Endothelial cell of umbilical vein (primary cell): ENCODE measurements at places on chromosomes 4 and X. TPM values are rescaled to one million over a fixed set of nuclear protein-coding genes. Genes with fewer than 3 reads are reported as not detected.

The DMP1 gene
- total RNA-seq = not detected in 2 replicates

The MAGEC1 gene
- total RNA-seq = not detected in 2 replicates

The ITIH6 gene
- not detected in 2 replicates for total RNA-seq

The RAB9B gene
- 0.23 and 0.55 TPM in 2 replicates for total RNA-seq

The ARHGEF6 gene
- 5.5 and 6.4 TPM in 2 replicates for total RNA-seq

The ASMT gene
- total RNA-seq = not detected in 2 replicates

The GATA1 gene
- not detected in 2 replicates for total RNA-seq

The CRMP1 gene
- total RNA-seq = not detected in 2 replicates

The SLC30A9 gene
- 40.6 and 44.4 TPM in 2 replicates for total RNA-seq

The PHOX2B gene
- total RNA-seq = not detected in 2 replicates

The SPATA4 gene
- not detected in 2 replicates for total RNA-seq

The USP17L24 gene
- not detected in 2 replicates for total RNA-seq

The SPANXA1 gene
- total RNA-seq = not detected in 2 replicates

The MAGEC3 gene
- not detected in 2 replicates for total RNA-seq

The STEEP1 gene
- 21.0 and 23.1 TPM in 2 replicates for total RNA-seq

The IRF2 gene
- 24.6 and 27.6 TPM in 2 replicates for total RNA-seq

The MAGEC2 gene
- total RNA-seq = not detected in 2 replicates

The NPY5R gene
- total RNA-seq = not detected in 2 replicates

The NKX3-2 gene
- total RNA-seq = not detected in 2 replicates

The F8A2 gene
- not detected in 2 replicates for total RNA-seq

The MAOA gene
- total RNA-seq = 18.1 and 23.5 TPM in 2 replicates

The VSIG1 gene
- 2.1 and 2.6 TPM in 2 replicates for total RNA-seq

The RAB33A gene
- 0.91 and 1.4 TPM in 2 replicates for total RNA-seq

The HGFAC gene
- total RNA-seq = 0.42 and 0.49 TPM in 2 replicates

The RHOH gene
- total RNA-seq = 0.30 TPM in 1 of 2 replicates, not detected in the other

The FREM3 gene
- total RNA-seq = 0.04 and 0.05 TPM in 2 replicates

The RIPPLY1 gene
- total RNA-seq = not detected in 2 replicates

The ETDA gene
- total RNA-seq = not detected in 2 replicates

The FHDC1 gene
- total RNA-seq = 0.12 and 0.18 TPM in 2 replicates

The UGT2B15 gene
- not detected in 2 replicates for total RNA-seq

The DCLK2 gene
- total RNA-seq = 4.6 and 4.7 TPM in 2 replicates

The P2RY8 gene
- total RNA-seq = not detected in 2 replicates

The TRIM61 gene
- 0.22 TPM in 1 of 2 replicates, not detected in the other for total RNA-seq

The MAGIX gene
- 0.48 and 0.77 TPM in 2 replicates for total RNA-seq

The MAGEA3 gene
- not detected in 2 replicates for total RNA-seq

The TTC29 gene
- total RNA-seq = not detected in 2 replicates

The CWH43 gene
- not detected in 2 replicates for total RNA-seq

The RAB9A gene
- total RNA-seq = 17.2 and 19.2 TPM in 2 replicates

The BEX3 gene
- total RNA-seq = 227 and 233 TPM in 2 replicates

The ADH1B gene
- total RNA-seq = not detected in 2 replicates

The UGT2A3 gene
- not detected in 2 replicates for total RNA-seq

The HEPH gene
- 0.20 and 0.25 TPM in 2 replicates for total RNA-seq

The EGFL6 gene
- total RNA-seq = not detected in 2 replicates

The MAGEB2 gene
- total RNA-seq = not detected in 2 replicates

The APBB2 gene
- 124 and 162 TPM in 2 replicates for total RNA-seq

The COL4A6 gene
- total RNA-seq = 0.49 and 0.92 TPM in 2 replicates

The S100P gene
- total RNA-seq = not detected in 2 replicates
